Kasumi-1 (cell line): ENCODE measurements at places on chromosomes 1 and 21.

- no peak for DNase-seq
These were observed 16.4 kb downstream of the PKN2 start for GRCh38 chr1:88700425-88701013.

- DNase-seq, result no peak
These were observed 26.8 kb downstream of the TSHB start for GRCh38 chr1:115056395-115056798.

DNA sequence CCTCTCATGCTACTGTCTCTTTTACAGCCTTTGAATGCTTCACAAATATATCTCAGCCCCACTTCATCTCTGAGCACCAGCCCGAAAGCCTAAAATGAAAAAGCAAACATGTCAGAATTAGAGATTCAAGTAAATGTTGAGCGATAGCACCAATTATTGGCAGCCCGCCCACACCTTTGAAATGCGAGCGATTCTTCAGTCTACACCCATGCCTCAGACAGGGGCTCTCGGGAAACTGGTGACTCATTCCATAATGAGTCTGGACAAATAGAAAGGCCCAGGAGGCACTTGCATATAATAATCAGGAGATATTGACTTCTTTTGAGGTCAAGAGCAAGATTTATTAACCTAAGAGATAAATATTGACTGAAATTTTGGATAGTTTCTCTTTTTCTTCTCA lies 487.3 kb upstream of the PTBP2 start:
- DNase-seq, result no peak

- DNase-seq, result no peak
These were observed 18.0 kb upstream of the RABGGTB start for GRCh38 chr1:75768016-75768415.

- no peak for DNase-seq
These were observed 624 bp upstream of the CR1L start for GRCh38 chr1:207644166-207644851.

DNA sequence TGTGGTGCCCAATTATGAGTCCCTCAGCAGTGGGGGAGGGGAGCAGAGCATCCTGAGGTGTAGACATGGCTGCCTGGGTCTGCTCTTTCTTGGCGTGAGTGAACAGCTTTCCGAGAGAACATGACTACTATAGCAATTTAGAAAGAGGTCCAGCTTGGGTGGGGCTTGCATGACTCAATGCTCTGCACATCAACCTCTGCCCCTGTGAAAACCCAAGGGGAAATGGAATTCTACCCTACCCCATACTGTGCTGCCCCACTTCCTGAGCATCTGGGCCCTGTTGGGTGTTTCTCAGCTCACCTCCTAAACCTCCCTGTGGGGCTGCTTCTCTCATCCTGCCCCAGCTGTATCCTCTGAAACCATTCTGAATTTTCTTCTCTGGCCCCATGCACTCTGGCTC lies 8.2 kb upstream of the AZIN2 start:
- no peak for DNase-seq
